ENCODE measurements at places on chromosomes 1 and 21. TPM values are rescaled to one million over a fixed set of nuclear protein-coding genes. Genes with fewer than 3 reads are reported as not detected.

NPHS2 gene
- total RNA-seq: not detected

CATSPERE gene
- total RNA-seq: not detected

GBP7 gene
- 0.07 TPM for total RNA-seq

UQCRHL gene
- total RNA-seq: 11.2 TPM

LENEP gene
- total RNA-seq: not detected

UBL4B gene
- total RNA-seq: 0.07 TPM

SMCP gene
- total RNA-seq: not detected

S100A7A gene
- not detected for total RNA-seq

OR2T35 gene
- total RNA-seq: not detected

RNU1-2 gene
- total RNA-seq: under 0.01 TPM

FNDC7 gene
- not detected for total RNA-seq

TEX38 gene
- total RNA-seq: not detected

LAMC1 gene
- 71.5 TPM for total RNA-seq

S100A14 gene
- total RNA-seq: 536 TPM

CD2 gene
- not detected for total RNA-seq

TENT5C gene
- 2.2 TPM for total RNA-seq

ESPN gene
- 11.1 TPM for total RNA-seq

TRPM2 gene
- 50.0 TPM for total RNA-seq

METTL18 gene
- total RNA-seq: 7.3 TPM

POGZ gene
- 77.9 TPM for total RNA-seq

C1orf167 gene
- total RNA-seq: not detected

IFI44L gene
- 5.5 TPM for total RNA-seq

MKNK1 gene
- 36.1 TPM for total RNA-seq

KRTAP13-2 gene
- total RNA-seq: not detected

OXCT2 gene
- total RNA-seq: 3.9 TPM

VWA5B1 gene
- not detected for total RNA-seq

FCGR3A gene
- total RNA-seq: not detected

C1orf210 gene
- total RNA-seq: 17.8 TPM

PITHD1 gene
- total RNA-seq: 107 TPM

CRP gene
- total RNA-seq: not detected

PLEKHN1 gene
- total RNA-seq: 14.0 TPM

UBE4B gene
- 37.9 TPM for total RNA-seq

ADAR gene
- total RNA-seq: 129 TPM

BMP8B gene
- 4.7 TPM for total RNA-seq

LCE3C gene
- total RNA-seq: not detected

TMPRSS15 gene
- total RNA-seq: 0.12 TPM

ATP1A4 gene
- total RNA-seq: 0.04 TPM

PCBP3 gene
- 2.4 TPM for total RNA-seq

NGF gene
- total RNA-seq: 0.86 TPM

COA7 gene
- 17.6 TPM for total RNA-seq

CLK2 gene
- 49.9 TPM for total RNA-seq

TRAF5 gene
- total RNA-seq: 5.1 TPM

Measured in PC-3 (cell line).